ENCODE measurements at places on chromosomes 4 and X. TPM values are rescaled to one million over a fixed set of nuclear protein-coding genes. Genes with fewer than 3 reads are reported as not detected.

DNA sequence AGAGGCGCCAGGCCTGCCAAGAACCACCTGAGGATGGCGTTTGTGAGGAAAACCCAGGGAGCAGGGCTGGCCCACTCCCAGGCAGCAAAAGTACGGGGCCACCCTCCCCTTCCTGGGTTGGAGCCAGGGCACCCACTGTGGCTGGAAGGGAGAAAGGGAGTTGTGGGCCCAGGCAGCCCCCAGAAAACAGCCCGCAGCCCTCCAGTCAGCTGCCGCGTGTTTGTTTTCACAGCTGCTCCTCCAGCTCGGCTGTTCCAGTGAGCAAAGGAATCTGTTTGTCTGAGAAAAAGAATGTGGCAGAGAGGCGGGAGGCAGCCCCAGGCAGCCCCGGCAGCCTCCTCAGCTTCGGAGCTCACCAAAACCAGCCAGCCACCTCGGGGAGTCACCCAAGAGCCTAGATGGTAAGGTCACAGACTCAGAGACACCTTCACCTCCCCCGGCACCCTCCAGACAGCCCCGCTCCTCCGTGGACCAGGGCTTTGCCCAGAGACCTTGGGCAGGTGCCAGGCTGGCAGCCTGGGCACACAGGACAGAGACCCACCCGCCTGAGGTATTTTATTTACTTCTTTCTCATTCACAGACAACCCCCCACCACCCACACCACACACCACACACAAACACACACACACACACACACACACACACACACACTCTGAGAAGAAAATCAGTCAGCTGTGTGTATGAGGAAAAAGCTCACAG lies 338.1 kb downstream of the BCOR start:
- no peaks in the 10 kb centered on the region for H3K36me3 ChIP-seq
- H3K4me1 ChIP-seq, result no peaks in the 10 kb centered on the region
- H3K27me3 ChIP-seq, result no peaks in the 10 kb centered on the region
- H3K4me3 ChIP-seq, result no peak overlapping the region

DNA sequence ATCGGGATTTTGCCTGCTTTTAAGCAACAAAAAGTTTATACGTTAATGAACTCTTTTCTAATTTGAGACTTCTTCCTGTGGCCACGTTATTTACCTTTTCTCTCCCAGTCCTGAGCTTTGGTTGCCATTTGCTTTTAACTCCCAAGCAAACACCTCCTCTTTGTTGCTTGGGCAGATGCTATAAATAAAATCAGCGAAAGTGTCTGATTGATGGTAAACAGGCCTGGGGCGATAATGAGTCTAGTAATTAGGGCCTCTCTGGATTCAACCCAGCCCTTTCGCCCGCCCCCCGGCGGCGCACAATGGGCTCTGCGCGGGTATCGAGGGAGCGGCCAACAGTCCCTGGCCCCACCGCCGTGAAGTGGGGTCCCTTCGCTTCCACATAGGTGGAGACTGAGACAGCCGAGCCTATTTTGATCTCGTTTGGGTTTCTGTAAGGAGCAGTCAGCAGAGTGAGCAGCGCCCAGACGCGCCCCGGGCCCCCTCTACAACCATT lies 790 bp downstream of the CLGN start:
- peaks cover 15% of the 10 kb centered on the region for H3K27me3 ChIP-seq
- peak overlapping the region; percentile 52 for H3K27ac ChIP-seq
- H3K4me1 ChIP-seq, result no peaks in the 10 kb centered on the region
- peak overlapping the region; percentile 90 for H3K4me3 ChIP-seq
- DNase-seq, result no peak
- H3K36me3 ChIP-seq, result no peaks in the 10 kb centered on the region

- no peak overlapping the region for H3K4me3 ChIP-seq
- no peak overlapping the region for H3K27ac ChIP-seq
- no peaks in the 10 kb centered on the region for H3K4me1 ChIP-seq
- no peaks in the 10 kb centered on the region for H3K27me3 ChIP-seq
- DNase-seq, result no peak
Observed at GRCh38 chrX:38816155-38816554, 14.9 kb downstream of the MID1IP1 start.

DNA sequence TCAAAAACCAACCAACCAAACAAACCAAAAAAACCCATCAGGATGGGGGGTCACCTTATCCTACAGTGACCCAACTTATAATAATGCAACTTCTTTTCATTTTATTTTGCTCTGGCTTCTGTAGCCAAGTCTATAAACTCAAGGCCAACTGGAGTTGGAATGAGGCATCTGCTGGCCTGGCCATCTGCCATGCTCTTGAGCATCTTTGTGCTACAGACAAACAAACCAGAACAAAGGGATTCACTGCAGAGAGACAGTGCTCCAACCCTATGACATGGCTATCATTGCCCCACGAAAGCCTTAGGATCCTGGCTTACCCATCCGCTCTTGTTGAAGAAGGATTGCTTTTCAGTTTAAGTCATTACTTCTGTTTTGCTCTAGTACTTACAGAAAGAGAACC lies 49.2 kb upstream of the SCRG1 start:
- DNase-seq, result no peak
- peaks cover 21% of the 10 kb centered on the region for H3K27me3 ChIP-seq
- H3K36me3 ChIP-seq, result no peaks in the 10 kb centered on the region
- no peak overlapping the region for H3K27ac ChIP-seq

TACR3 gene
- total RNA-seq, result 0.68 TPM

KLF8 gene
- 53.7 TPM for total RNA-seq

DNA sequence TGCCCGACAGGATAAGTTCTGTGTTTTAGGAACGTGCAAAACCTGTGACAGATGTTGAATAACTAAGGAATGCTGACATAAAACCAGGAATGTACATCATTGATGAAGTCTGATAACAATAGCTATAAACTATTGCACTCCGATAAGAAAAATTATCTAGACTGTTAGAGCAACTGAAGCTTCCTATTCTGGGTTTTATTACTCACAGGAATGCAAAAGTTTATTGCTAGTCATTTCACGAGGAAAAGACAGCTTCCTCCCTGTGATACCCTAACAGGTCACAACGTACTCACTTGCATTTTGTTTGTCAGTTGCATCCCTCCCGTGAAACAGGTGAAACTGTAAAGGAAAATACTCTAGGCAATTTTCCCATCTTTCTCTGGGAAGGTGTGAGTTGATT lies 65.9 kb downstream of the CLDN22 start:
- peaks cover 11% of the 10 kb centered on the region for H3K4me1 ChIP-seq
- peaks cover 89% of the 10 kb centered on the region for H3K36me3 ChIP-seq
- no peak overlapping the region for H3K27ac ChIP-seq
- H3K4me3 ChIP-seq, result no peak overlapping the region
- H3K27me3 ChIP-seq, result no peaks in the 10 kb centered on the region

- no peak overlapping the region for H3K4me3 ChIP-seq
- DNase-seq, result no peak
- no peaks in the 10 kb centered on the region for H3K27me3 ChIP-seq
- H3K27ac ChIP-seq, result no peak overlapping the region
Observed at GRCh38 chr4:139918591-139918990, 235.4 kb downstream of the MAML3 start.

DNA sequence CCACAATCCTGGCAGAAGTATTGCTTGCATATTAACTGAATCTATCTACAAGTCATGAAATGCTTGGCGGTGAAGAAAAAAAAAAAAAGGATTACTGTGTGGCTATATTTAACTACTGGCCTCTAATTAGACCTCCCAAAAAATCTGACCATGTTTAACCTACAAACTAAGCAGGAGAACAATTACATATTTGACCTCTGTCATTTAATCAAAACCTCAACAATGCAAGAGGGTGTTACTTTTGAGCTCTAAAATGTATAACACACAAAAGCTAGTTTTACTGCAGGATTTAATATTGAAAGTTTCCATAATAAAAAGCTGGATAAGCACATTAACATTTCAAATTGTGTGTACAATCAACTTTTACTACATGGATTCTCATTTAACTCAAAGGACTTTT lies 1.5 kb downstream of the ITM2A start:
- no peak for DNase-seq
- peak overlapping the region; percentile 83 for H3K4me3 ChIP-seq
- H3K27ac ChIP-seq, result no peak overlapping the region

DNA sequence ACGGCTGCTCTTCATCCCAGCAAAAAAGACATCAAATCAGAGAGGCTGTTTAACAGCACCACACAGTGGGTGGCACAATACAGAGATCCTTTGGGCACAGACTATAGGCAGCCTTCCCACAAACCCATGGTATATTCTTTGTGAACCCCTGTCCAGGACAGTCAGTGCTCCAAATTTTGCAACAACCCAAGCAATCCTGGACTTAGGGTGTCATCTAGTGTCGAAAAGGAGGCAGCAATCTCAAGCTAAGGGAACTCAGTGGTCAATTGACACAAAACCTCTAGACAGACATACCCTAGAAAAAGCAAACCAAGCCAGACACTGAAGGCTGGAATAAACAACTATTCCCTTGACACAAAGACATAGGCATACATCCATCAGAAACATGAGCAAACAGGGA lies 137.4 kb downstream of the BMP15 start:
- no peak overlapping the region for H3K4me3 ChIP-seq
- no peaks in the 10 kb centered on the region for H3K4me1 ChIP-seq
- no peak overlapping the region for H3K27ac ChIP-seq
- H3K36me3 ChIP-seq, result no peaks in the 10 kb centered on the region
- no peaks in the 10 kb centered on the region for H3K27me3 ChIP-seq

DNA sequence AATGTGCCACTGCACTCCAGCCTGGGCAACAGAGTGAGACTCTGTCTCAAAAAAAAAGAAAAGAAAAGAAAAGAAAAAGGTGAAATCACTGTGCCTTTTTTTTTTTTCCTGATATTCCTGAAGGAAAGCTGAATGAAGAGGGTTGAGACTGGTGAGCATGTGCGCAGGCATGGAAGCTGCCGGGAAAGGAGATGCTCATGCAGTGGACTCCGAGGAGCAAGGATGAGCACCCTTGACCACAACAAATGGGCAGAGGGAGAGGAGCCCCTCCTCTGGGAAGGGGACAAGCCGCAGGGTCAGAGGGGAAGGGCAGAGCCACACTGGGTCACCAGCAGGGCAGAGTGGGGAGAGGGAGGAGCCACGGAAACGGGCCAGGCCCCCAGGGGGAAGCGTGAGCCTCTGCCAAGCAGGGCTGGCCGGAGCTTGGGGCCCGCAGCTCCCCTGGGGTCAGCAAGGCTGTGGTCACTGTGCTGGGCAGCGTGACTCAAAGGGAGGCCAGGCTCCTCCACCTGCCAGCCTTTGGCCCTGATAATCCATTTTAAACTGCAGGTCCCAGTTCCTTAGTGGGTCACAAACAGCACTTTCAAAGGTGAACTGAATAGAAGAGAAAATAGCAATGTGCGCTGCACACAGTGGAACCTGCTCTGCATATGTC lies 79.8 kb downstream of the NAT8L start:
- DNase-seq, result no peak
- no peak overlapping the region for H3K4me3 ChIP-seq
- H3K27ac ChIP-seq, result no peak overlapping the region

DNA sequence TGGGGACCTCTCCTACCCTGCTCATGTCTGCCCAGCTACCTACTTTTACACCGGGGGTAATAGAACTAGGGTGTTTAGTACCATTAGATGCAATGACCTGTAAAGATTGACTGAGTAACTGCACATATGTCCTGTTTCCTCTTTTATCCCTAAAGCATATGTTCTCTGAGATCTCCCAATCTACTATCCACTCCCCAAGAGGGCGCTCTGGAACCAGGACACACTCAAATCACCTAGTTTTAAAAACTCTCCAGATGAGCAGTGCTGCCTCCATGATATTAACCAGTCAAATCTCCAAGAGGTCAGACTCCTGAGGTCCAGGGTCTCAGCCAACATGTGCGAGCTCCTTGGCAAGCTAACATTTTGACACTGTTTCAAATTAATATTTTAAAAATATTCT lies 87.0 kb upstream of the TSPAN5 start:
- no peaks in the 10 kb centered on the region for H3K36me3 ChIP-seq
- no peak overlapping the region for H3K27ac ChIP-seq
- no peak for DNase-seq
- H3K27me3 ChIP-seq, result peaks cover 17% of the 10 kb centered on the region
- H3K4me3 ChIP-seq, result no peak overlapping the region

AFAP1 gene
- 22.5 TPM for total RNA-seq

CWH43 gene
- not detected for total RNA-seq

SH3TC1 gene
- total RNA-seq, result 2.7 TPM

WAS gene
- 0.27 TPM for total RNA-seq

TMEM156 gene
- not detected for total RNA-seq

DNA sequence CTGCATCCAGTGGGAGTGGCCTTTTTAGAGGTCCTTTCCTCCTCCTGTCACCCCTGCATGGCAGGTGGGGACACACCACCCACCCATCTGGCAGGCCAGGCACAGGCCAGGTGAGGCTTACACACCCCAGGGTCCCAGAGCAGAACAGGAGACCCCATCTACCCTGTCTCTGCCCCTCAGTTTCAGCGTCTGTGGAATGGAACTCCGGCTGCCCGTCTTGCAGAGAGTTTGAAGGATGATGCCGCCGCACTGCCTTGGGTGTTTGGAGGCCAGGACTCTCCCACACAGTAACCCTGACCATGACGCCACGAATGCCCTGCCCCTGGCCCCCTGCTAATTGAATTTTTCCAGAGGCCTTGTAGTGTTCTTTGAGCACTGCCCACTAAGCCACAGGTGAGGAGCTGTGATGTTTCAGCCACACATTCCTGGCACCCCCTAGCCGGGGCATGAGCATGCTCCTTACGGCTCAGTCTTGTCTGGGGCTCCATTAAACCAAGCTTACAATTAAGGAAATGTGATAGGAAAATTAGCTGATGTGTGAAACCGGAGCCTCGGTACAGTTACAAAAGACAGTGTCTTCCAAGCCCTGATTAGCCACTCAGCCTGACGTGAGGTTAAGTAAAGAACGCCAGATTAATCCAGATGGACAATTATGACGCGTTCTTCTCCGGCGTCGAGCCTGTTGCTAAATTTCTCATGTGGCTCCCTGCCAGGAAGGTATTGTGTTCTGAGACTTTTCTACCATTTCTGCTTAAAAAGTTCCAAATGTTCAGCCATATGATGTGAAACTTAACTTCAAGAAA lies 39.3 kb downstream of the HMX1 start:
- no peaks in the 10 kb centered on the region for H3K36me3 ChIP-seq
- no peak overlapping the region for H3K27ac ChIP-seq
- no peaks in the 10 kb centered on the region for H3K4me1 ChIP-seq
- H3K27me3 ChIP-seq, result peaks cover 10% of the 10 kb centered on the region
- no peak overlapping the region for H3K4me3 ChIP-seq

STK32B gene
- total RNA-seq, result 1.5 TPM

- no peak overlapping the region for H3K4me3 ChIP-seq
- peak; percentile 81 for DNase-seq
- no peak overlapping the region for H3K27ac ChIP-seq
- no peaks in the 10 kb centered on the region for H3K36me3 ChIP-seq
- H3K27me3 ChIP-seq, result peaks cover 64% of the 10 kb centered on the region
Observed at GRCh38 chr4:147924604-147925412, 192.9 kb downstream of the ARHGAP10 start.
